Stimulated activated CD4-positive, alpha-beta T cell treated with anti-CD3 and anti-CD28 coated beads, Interleukin-15, amount 100 ng/mL, for 1 hour (primary cell): ENCODE measurements at places on chromosomes 4 and X.

DNA sequence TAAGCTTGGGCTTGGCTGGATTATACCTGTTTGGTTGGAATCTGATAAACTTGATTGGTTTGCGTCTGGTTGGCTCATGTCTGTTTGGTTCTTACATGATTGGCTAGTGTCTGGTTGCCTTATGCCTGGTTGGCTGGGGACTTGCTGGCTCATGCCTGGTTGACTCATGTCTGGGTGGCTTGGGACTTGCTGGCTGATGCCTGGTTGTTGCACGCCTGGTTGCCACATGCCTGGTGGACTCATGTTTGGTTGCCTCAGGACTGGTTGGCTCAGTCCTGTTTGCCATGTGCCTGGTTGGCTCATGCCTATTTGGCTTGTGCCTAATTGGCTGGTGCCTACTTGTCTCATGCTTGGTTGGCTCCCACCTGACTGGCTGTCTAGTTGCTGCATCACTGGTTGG is 104.5 kb downstream of the APOOL start:
- DNase-seq = no peak

DNA sequence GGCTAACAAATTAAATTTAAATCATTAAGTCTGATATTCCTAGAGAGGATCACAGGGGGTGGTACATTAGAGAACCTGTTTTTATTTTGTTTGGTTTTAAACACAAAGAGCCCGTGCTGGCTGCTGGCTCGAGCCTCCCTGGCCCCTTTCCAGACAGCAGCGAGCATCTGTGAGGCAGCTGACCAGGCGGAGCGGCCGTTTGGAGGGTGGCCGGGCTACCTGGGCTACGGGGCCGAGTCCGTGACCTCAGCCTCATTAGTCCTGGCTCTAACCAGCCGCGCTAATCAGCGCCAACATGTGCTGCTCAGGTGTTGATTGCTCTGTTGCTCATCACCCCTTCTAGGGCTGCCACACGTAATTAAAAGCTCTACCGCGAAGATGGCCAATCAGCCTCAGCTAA is 35.3 kb downstream of the DCTD start:
- DNase-seq = no peak

DNA sequence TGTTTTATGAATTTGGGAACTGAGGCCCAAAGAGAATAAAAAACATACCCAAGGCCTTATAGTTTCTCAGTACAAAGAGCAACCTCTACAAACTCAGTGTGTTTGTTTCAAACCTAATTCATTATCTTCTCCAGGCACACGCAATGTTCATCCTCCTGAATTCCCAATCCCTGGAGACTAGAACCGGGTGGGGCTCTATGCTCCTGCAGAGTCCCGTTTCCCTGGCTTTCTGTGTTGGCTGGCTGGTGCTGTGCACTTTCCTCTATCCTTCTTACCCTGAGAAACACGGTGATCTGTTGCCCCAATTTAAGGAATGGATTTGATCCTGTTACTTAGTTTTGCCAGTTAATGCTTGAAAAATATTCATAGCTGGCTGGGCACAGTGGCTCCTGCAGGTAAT is 63.9 kb downstream of the FGFBP1 start:
- DNase-seq = no peak

- DNase-seq = no peak
These were observed 277.7 kb downstream of the NR3C2 start for GRCh38 chr4:148164557-148164956.

- no peak for DNase-seq
These were observed 1.5 kb upstream of the EIF1AX start for GRCh38 chrX:20143111-20143510.

GRCh38 chr4:152509595-152510225 is 26.2 kb downstream of the FBXW7 start:
- DNase-seq = no peak

- no peak for DNase-seq
These were observed 5.4 kb downstream of the ZCCHC18 start for GRCh38 chrX:104117759-104118158.

DNA sequence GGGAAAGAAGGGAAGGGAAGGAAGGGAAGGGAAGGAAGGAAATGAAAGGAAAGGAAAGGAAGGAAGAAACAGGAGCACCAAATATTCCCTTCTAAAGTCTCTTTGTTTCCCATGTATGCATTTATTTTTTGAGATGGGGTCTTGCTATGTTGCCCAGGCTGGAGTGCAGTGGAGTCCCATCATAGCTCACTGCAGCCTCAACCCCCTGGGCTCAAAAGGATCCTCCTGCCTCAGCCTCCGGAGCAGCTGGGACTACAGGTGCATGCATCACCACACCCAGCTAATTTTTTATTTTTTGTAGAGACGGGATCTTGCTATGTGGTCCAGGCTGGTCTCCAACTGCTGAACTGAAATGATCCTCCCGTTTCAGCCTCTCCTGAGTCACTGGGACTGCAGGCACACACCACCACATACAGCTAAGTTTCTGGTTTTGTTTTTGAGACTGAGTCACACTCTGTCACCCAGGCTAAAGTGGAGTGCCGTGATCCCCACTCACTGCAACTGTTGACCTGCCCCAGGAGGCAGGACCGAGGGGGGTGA is 102.8 kb downstream of the CRLF2 start:
- DNase-seq = no peak

DNA sequence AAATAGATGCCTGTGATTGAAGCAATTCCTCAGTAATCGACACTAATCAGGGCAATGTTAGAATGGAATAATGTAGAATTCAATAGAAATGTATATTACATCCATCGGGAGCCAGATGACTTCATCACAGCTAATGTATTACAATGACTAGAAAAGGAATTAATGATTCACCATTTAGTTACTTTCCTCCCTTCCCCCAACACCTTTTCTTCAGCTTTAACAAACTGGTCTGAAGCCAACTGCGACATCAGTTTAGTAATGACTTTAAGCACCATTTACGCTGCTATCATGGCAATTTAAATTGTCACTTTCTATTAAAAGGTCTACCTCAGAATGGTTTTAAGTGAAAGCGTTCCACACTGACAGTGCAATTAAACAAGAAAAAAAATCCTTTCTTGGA is 45.1 kb downstream of the SUPT20HL2 start:
- DNase-seq = no peak

DNA sequence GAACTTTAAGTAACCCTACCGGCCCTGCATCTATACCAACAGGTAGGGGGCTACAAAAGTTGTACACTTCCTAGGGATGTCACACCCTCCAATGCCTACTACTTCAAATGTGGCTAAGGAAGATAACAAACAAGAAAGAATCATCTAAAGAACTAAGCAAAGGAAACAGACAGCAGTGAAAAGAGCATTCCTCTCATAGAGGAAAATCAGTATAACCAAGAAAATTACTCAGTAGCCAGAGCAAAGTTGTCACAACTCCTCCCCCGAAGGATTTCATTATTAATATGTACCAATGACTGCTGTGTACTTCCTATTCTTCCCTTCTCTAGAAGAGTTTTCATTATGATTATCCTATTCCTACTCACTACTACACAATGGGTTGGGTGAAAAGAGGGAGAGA is 12.6 kb downstream of the ANKRD17 start:
- no peak for DNase-seq

DNA sequence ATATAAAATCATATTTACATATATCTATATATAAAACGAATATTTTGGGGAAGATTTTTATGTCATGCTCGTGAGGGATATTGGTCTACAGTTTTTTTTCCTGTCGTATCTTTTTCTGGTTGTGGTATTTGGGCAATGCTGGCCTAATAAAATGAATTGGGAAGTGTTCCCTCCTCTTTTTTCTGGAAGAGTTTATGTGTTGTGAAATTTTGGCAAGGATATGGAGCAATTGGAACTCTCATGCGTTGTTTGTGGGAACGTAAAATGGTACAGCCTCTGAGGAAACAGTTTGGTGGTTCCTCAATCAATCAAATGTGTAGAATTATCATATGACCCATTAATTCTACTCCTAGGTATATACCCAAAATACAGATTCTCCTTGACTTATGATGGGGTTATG is 69.8 kb downstream of the ZNF182 start:
- DNase-seq = no peak

DNA sequence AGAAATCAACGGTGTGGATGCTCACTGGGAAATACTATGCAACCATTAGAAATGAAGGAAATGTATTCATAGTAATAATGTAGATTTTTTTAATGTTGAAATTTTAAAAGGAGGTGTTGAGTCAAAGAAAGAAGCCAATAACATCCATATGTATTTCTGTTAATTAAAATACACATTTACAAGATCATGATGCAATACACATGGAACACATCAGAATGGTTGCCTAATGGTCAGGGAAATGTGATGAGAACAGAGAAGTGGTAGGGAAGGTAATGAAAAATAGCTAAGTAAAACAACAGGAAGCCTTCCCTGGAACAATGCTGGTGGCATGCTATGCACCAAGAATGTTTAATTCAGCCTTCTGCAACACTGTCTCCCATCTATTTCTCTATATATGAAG is 18.2 kb downstream of the AREG start:
- no peak for DNase-seq

GRCh38 chr4:169900241-169900845 is 125.9 kb downstream of the MFAP3L start:
- no peak for DNase-seq

DNA sequence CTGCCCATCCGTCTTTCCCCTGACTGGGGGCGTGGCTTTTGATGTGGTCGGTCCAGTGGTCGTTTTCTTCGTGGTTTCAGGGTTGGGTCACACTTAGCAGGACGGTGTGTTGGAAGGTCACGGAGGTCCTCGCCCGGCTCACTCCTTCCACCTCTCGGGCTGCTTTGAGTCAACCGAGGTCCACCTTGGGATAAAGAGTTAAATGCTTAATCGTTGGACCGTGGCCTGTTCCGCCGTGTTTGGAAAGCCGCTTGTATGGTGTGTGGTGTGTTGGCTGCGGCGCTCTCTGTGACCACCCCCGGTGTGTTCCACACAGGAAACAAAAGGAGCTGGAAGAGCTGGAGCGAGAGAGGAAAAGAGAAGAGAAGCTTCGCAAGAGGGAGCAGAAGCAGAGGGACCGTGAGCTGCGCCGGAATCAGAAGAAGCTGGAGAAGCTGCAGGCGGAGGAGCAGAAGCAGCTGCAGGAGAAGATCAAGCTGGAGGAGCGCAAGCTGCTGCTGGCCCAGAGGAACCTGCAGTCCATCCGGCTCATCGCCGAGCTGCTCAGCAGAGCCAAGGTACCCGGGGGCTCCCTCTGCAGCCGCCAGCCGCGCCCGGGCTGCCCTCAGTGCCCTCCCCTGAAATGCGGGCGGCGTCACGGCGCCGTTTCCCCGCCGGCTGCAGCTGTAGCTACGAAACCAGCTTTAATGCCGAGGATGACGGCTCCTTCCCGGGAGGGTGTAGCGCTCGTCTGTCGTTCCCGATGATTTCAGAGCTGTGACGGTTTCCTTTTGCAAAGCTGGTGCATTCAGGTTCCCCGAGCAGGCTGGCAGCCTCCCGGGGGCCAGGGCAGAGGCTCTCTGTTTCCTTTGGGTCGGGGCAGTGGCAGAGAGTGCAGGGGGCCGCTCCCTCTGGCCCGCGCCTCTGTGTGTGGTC is 7.7 kb downstream of the AKAP17A start:
- DNase-seq = no peak
